CD4-positive, alpha-beta T cell treated with Interferon alpha-2 for 1 hour (primary cell): ENCODE measurements at places on chromosomes 3 and 15.

- DNase-seq, result no peak
Measured at GRCh38 chr3:150451329-150452048, 43.4 kb downstream of the TSC22D2 start.

DNA sequence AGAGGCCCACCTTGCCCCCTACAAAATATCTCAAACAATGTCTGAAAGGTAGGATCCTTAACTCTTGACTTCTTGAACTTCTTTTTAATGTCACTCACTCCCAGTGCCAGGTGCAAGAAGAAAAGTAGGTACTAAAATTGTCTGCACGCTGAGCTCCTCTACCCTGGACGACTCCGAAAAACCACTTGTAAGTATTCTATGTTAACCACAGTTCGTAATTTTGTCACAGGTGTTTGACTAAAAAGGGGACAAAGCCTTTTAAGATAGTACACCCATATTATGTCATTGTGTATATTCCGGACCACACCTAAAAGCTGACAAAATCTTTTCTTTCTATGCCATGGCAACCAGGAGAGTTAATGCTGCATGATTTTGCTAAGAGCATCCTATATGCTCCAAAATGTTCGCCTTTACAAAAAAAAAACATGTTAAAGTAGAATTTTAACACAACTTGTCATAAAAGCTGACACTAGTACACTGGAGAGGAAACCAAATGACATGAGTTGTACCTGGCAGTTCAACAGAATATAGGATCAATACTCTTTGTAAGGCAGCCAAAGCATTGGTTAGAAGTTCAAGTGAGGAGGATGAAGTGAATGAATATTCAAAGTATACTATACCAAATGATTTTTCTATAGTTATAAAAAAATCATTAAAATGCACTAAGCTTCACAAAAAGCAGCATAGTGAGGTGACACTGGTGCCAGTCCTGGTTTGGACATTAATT lies 210.5 kb downstream of the FOXP1 start:
- DNase-seq, result peak; percentile 67

- DNase-seq, result no peak
Measured at GRCh38 chr3:159654183-159655134, 334.2 kb upstream of the IL12A start.

DNA sequence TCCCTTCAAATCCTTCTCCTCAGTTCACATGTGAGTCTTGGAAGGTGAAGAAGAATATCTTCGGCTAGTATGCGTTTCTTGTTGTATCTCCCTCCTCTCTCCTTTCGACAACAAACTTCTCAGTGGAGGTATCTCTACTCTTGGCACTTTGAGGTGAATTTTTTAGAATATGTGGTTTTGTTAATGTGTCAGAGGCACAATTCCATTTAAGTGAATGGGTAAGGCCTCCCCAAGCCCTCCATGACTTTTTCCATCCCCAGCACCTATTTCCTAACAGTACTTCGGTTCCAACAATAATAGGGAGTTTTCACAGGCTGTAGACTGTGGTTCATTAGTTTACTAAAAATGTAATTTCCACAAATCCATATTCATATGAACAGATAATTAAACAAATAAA lies 74.2 kb downstream of the TM4SF4 start:
- no peak for DNase-seq

- DNase-seq, result no peak
Measured at GRCh38 chr3:157257101-157257500, 97.2 kb upstream of the CCNL1 start.

DNA sequence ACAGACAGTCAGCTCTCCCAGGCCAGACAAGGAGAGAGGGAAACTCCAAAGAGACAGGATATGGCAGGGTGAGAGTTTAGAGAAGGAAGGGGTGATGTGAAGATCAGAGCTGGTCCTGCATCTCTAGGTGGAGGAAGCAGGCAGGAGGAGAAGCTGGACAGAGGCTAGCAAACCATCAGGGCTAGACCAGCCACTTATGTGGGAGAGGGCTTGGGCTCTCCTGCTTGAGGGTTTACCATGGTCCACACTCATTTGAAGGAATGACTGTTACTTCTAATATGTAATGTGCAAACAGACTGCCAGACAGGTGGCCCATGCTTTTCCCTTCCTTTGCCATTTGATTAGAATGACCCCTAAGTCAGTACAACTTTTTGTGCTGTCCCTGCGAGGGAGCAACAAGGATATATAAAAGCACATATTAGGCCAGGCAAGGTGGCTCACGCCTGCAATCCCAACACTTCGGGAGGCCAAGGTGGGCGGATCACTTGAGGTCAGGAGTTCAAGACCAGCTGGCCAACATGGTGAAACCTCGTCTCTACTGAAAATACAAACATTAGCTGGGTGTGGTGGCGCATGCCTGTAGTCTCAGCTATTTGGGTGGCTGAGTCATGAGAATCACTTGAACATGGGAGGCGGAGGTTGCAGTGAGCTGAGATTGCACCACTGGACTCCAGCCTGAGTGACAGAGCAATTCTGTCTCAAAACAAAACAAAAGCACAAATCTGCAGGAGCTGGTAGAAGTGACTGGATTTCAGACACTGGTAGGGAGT lies 41.0 kb upstream of the MANF start:
- DNase-seq, result no peak

- no peak for DNase-seq
Measured at GRCh38 chr15:49706805-49707204, 86.0 kb downstream of the DTWD1 start.

DNA sequence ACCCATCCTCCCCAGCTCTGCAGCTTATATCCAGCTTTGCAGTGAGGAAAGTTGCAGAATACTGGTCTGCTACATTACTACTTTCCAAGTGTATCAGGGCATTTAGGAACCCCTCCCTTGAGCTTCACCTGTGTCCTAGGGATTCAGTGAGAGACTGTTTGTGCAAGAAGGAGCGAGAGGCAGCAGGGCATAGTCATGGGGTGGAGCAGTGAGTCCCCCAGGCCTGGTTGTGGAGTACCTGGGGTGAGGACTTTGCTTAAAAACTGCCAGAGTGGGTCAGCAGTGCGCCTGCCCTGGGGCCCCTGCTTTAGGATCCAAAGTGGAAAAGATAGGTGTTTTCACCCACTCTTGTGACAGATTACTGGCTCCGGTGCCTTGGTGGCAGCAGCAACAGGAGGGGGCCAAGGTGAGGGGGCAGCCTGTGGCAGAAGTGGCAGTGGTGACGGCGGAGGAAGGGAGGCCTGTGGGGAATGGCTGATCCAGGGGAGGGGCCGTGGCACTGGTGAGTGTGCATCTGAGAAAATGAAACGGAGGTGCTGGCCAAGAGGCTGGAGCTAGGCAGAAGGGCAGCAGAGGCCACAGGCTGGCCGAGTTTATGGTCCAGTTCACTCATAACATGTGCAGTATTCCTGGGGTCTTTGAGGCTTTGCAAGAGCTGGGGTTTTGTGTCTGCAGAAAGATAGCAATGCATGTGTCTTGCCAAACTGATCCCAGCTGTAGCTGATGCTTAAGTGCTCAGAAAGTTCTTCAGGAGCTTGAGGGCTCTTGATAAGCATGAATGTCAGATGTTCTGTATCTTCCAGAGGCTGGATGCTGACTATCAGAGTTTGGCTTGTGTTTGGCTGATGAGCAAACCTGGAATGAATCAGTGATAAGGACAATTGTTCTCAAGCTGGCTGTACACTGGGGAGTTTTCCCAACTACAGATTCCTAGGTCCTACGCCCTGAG lies 43.4 kb downstream of the GOLGA6A start:
- no peak for DNase-seq

- no peak for DNase-seq
Measured at GRCh38 chr15:53811530-53811929, 52.1 kb upstream of the WDR72 start.

DNA sequence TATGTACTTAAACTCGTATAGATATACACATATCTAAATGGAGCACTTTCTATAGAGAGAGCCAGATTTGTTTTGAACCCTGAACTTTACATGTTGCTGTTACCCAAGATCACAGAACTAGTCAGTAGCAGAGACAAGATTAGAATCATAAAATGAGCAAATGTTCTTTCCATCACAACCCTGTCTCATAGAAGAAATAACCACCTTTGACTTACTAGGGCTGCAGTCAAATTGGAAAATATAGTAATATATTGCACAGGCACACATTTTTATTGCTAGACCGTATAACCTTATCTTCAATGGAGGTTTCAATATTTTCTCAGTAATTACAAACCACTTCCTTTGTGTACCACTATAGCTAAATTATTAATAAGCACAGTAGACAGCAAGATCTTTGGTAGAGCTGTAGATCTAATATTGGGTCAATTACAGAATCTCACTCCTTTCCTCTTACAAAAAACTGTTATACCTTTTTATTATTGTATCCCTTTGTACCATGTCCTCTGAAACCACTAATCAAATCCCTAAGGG lies 41.5 kb upstream of the TBL1XR1 start:
- no peak for DNase-seq

- DNase-seq, result no peak
Measured at GRCh38 chr15:39326306-39326975, 254.4 kb upstream of the THBS1 start.

DNA sequence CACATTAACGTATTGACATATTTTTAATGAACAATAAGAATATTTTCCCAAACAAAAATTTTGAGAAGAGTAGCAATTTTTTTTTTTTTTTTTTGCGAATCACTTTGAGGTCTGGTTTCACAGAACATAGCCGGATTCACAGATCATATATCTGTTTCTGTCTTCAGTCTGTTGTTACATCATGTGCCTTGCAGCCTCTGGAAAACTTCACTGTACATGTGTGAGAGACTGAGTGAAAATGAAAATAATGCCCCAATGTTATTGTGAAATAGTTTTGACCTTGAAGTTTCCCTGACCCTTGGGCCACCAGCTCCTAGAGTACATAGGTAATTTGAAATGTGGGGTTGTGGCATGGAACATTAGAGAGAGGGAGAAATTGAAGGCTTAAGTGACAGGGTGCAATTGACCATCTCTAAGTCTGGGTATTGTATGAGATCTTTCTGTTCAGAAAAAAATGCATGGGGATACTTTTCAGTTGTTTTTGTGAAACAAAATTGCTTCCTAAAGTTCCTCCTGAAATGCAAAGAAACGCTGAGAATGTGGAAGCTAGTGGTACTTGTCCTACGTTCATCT lies 14.0 kb downstream of the ITPR1 start:
- no peak for DNase-seq

DNA sequence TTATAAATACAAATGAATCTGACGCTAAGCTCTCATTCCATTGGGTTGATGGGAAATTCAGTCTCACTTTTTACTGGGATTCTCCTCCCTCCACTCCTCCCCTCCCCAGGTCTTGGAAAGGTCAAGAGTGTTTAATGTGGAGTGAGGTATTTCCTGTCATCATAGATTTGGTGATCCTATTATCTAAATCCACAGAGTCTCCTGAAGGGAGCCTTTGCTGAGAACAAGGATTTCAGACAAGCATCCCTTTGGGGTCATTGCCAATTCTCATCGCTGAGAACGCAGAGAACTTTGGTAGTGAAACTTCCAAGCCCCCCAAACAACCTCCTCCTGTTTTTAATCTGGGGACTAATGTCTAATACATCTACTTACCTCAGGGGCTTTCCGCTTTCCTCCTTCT lies 297.9 kb downstream of the OTOL1 start:
- no peak for DNase-seq

DNA sequence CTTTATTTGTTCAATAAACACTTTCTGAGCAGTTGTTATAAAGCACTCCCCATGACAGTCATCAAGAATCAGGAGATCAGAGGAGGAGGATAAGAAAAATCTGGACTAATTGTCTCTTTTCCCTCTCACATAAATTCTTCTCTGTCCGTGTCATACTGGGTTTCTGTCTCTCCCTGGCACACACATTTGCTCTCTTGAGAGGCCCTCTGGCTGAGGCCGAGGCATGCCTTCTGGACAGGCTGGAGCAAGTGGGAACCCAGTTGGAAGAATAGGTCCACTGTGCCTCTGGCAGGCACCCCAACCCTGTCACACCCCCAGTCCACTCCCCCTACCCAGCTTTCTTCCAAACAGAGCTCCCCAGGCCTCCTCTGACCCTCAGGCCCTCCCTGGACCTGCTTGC lies 315.8 kb downstream of the UACA start:
- DNase-seq, result no peak

DNA sequence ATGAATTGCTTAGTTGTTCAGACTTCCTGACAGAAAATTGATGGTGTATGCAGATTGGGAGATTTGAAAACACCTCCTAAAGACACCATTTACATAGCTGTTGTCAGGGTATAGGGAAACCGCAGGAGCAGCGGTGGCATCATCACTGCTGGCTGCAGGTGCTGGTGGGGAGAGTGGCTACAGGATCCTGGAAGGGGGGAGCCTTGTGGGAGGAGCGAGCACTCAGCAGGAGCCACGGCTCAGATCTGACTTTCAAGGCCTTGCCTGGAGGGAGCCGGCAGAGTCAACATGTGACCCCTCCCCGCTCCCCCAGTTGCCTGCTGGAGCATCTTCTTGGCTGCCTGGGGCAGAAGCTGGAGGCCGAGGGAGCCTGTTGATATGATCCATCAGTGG lies 26.1 kb downstream of the EDEM1 start:
- DNase-seq, result no peak

GRCh38 chr3:150203273-150203672 lies 204.8 kb upstream of the TSC22D2 start:
- no peak for DNase-seq

DNA sequence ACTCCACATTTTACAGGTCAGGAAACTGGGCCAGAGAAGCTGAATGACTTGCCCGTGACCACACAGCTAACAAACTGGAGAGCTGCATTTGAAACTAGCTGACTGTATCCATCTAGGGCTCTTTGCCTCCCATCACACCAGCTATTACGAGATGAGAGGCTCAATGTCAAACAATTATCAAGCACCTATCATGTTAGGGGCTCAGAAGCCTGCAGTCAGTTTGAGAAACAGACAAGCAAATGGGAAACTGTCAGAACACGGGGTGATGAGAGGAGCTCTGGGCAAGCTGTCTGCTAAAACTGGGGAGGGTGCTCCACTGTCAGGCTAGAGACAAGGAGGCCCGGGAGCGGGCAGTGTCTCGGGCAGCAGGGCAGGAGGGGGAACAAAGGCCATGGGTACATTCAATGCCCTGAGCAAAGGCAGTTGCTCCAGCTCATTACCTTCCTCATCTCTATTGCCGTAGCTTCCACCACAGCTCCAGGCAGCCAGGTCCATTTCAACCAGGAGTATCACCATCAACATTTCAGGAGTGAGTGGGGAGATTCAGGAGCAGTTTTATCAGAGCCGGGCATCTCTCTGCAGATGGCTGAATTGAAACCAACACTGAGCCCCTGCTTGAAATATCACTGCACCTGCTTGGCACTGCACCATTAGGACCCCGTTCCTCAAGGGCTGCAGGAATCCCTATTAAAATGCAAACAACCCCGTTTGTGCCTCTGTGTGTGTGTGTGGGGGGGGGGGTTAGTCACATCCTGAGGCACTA lies 122.6 kb downstream of the RAB11A start:
- no peak for DNase-seq

- no peak for DNase-seq
Measured at GRCh38 chr3:194067949-194068362, 68.0 kb upstream of the HES1 start.

GRCh38 chr3:147422601-147423536 lies 13.7 kb downstream of the ZIC1 start:
- no peak for DNase-seq

- no peak for DNase-seq
Measured at GRCh38 chr3:76405196-76405595, 619.8 kb upstream of the ZNF717 start.
